ENCODE measurements at places on chromosomes 7 and 10.

GRCh38 chr7:40694026-40694809 lies 559.4 kb downstream of the SUGCT start:
- no peak for DNase-seq

DNA sequence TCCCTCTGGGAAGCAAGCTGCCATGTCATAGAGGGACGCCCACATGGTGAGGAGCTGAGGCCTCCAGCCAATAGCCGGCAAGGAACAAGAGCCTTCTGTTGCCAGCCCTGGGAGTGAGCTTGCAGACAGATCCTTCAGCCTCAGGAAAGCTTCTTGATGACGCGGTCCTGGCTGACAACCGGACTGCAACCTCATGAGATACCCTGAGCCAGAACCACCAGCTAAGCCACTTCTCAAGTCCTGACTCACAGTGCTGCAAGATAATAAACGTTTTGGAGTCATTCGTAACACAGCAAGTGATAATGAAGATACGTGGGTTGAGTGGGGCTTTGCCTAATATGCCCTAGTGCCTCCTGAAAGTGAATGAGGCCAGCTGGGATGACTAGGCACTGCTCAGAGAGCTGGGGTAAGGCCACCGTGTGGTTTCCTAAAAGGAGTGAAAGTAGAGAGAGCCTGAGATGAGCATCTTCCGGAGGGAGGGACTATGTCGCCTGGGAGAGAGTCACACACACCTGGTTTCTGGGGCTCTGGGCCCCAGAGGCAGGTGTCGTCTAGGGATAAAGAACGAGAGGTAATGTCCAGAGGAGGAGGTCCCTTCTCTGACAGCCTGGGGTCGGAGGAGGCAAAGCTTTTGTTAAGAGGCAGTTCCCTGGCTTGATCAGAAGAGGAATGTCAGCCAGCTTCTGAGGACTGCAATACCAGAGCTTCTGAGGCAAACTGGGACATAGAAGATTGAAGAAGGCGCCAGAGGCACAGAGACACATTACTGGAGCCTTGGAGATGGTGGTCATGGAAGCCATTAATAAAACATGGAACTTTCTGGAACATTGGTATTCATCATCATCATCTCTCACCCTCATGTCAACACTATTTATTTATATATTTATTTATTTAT lies 53.6 kb downstream of the PYROXD2 start:
- peak; percentile 92 for DNase-seq

DNA sequence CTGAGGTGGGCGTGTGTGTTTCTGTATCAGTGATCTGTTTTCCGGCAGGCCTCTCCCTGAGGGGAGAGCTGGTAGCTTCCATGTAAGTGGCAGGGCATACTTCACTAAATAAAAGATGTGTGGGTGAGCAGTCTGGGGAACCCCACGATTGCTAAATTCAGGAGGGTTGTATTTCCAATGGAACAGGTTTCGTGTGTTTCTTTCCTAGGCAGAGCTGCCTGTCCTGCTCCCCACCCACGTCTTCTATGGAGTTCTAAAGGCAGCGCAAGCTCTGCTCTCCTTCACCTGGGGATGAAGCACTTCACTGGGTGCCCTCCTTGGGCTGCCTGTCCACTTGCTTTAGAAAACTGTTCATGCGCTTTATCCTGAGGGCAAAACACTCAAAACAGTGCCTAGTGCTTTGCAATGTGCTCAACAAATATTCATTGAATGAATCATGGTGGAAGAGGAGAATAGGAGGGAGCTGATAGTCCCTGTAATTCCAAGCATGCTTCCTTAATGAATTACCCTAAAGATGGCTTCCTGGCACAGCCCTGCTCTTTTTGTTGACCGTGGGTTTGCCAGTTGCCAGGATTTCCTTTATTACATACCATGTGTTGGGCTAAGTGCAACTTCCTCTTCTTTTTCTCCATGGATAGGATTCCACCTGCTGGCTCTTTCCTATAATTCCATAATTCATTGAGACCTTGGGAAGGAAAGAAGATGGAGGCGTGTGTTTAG lies 50.6 kb upstream of the SRPK2 start:
- DNase-seq: peak; percentile 44

- DNase-seq: no peak
Measured at GRCh38 chr7:716222-716621, 10.3 kb upstream of the DNAAF5 start.

DNA sequence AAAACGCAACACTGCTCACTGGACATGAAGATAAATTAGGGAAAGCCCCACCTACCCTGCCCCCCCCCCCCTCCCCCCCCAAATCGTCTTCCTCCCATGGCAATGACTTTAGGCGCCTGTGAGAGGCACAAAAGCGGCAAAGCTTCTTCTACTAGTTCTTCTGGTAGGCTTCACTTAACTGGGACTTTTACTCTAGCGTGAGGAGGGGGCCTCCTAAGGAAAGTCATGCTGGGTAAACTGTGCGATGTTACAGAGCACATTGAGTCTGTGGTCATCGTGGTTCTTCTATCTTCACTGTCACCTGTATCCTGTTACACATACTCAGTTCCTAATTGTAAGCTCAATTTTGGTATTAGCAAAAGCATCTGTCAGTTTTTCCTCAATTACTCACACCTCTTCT lies 25.1 kb downstream of the HSPB1 start:
- DNase-seq: no peak

DNA sequence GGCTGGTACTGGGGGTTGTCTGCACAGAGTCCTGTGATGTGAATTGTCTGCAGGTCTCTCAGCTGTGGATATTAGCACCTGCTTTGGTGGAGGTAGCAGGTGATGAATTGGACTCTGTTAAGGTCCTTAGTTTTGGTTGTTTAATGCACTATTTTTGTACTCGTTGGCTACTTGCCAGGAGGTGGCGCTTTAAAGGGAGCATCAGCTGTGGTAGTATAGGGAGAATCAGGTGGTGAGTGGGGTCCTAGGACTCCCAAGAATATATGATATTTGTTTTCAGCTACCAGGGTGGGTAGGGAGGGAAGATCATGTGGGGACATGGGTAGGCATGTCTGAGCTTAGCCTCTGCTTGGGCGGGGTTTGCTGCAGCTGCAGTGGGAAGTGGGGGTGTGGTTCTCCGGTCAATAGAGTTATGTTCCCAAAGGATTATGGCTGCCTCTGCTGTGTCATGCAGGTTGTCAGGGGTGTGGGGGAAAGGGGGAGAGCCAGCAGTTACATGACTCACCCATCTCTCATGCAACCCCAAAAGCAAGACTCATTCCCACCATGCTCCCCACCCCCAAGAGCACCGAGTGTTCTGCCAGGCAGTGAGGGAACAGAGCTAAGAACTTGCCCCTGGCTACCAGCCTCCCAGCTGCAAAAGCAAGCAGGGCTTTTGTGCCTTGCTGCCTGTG lies 53.7 kb upstream of the ZNF273 start:
- DNase-seq: no peak

GRCh38 chr7:150327308-150327707 lies 4.0 kb upstream of the ACTR3C start:
- DNase-seq: no peak

DNA sequence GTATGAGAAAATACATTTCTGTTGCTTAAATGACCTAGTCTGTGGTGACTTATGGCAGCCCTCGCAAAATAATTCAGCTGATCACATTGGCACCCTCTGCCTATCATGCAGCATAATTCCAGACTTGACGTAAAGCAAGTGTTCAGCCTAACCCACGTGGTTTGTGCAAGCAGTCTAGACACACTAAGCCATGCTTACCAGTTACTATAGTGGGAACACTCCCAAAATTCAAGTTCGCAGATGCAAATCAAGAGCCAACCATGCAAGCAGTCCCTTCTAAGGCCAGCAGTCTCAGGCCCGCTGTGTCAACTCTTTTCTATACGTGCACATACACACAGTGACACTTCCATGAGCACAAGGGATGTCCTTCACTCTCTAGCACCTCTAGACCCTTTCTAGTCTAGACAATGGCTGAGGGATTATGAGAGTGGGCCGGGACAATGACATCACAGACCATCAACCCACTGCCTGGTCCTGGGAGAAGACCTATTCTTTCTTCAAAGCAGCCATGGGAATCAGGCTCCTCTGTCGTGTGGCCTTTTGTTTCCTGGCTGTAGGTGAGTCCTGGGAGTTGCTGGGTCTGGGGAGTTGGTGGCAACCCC lies 29.0 kb upstream of the PRSS1 start:
- DNase-seq: no peak

GRCh38 chr10:48496831-48497779 lies 107.8 kb downstream of the ARHGAP22 start:
- DNase-seq: peak; percentile 19

DNA sequence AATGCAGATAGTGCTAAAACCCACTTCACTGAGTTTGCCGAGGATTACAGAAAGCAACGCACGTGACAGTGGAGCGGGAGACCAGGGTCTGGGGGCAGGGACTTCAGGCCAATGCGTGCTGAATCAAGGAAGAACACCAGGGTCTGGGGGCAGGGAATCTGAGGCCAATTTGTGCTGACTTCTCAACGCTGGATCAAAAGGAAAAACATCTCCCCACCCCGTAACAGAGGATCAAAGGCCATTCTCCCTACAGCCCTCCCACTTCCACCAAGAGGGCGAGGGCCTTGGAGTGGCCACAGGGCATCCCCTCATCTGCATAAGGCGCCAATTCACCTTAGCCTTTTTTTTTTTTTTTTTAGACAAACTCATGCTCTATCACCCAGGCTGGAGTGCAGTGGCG lies 22.3 kb upstream of the BNIP3 start:
- no peak for DNase-seq

- no peak for DNase-seq
Measured at GRCh38 chr7:23467806-23468525, 2.3 kb downstream of the IGF2BP3 start.

DNA sequence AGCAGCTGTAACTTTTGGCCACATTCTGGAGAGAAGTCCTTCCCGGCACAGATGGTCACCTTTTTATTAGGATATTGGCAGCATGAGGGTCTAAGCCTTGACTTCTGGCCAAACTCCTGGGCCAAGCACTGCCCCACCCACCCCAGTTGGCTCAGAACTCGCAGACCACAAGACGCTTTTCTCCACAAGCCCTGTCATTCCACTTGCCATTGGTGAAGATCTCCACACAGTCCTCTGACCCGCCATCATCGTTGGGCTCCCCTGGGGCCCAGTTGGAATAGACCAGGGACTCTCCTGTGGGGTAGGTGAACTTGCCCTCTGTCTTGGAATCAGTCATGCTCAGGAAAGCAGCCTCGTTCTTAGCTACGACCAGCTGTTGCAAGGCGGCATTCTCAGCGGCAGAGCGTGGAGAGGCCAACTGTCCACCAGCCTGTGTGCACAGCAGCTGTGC lies 11.2 kb downstream of the SFTPD start:
- DNase-seq: no peak

DNA sequence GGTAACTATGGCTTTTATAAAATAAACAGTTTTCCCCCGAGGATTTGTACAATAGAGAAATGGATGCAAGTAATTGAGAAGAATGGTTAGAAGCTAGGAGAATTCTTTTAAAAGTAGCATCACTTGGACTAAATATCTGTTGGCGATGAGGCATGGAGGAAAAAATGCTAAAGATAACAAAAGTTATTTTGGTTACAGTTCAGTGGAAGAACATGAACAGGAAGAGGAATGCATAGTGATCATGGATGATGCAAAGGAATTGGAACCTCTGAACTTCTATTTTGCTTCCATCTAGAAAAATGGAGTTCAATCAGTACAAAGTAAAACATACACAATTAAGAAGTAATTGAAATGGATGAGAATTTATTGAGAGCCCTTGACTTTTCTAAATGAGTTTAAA lies 32.9 kb downstream of the ENTPD1 start:
- no peak for DNase-seq

GRCh38 chr7:103532955-103533354 lies 86.9 kb upstream of the SLC26A5 start:
- no peak for DNase-seq

GRCh38 chr7:140176122-140176701 lies 571 bp downstream of the KDM7A start:
- DNase-seq: no peak

- DNase-seq: no peak
Measured at GRCh38 chr7:87456247-87456646, 19.2 kb downstream of the ABCB4 start.

DNA sequence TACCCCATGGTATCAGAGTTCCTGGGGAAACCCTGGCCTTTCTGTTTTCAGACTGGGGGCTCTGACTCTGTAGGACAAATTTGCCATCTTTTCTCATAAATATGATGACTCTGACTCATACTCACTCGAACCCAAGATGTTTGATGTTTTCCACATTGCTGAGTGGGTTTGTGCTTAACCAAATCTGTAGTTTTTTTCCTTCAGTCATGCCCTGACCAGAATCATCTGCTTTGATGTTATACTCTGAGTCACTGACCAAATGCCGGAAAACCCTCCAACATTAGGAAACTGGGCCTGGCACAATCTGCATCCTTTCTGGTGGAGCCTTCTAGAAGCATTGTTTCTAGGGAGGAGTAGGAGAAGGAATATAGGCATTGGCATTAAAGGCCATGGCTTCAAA lies 118.7 kb downstream of the C10orf105 start:
- peak; percentile 44 for DNase-seq

DNA sequence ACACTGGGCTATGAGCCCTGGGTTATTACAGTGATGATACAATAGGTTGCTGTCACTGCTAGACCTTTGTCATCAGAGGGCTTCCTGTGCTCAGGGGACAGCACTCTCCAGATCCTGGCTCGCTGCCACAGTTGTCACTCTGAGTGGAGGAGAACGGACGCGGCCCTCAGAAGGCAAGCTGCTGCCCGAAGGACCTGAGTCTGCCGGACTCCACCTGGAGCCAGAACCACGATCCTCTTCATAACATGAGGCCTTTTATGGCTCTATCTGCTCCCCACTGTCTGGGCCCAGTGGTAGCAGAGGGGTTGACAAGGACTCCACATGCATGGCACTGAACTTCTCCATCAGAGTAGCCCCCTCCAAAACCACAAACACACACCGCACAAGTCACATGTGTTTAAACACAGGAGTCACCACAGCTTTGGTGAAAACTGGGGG lies 94.7 kb upstream of the EFCAB10 start:
- no peak for DNase-seq

DNA sequence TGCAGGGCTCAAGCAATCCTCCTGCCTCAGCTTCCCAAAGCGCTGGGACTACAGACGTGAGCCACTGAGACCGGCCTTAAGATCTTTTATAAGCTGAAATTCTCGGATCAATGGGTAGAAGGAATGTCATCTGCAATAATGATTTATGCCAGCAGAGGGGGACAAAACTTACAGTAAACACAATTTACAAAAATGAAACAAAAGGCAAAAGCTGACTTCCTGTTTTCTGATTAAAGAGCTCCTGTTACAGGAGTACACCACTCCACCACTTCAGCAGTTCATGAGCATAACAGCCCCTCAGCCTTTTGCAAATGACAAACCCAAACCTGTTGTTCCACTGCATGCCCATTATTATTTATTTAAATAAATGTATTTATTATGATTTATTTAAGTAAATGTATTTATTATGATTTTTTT lies 88.5 kb upstream of the ATP6V0A4 start:
- peak; percentile 32 for DNase-seq

Data from fibroblast of skin of left biceps (primary cell).